ENCODE measurements at places on chromosomes 4 and X.
A peak's percentile ranks its signal among the peaks of the same experiment; 100 is the strongest.

DNA sequence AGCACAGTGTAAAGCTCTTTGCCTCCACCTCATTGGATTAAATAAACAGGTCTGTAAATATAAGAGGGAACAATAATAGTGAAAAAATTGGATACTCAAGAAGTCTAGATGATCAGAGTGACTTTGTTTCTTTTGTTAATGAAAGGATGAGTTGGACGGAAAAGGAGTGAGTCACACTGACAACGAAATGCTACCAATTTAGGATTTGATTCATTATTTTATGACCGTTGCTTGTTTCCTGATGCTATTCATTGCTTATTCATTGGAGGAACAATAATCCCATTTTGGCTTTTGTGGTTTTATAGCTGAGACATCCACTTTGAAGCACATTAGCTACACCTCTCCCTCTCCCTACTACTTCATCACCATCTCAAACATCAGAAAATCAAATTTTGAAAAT, 74.4 kb upstream of the DYNLT3 start:
- no peak for DNase-seq

DNA sequence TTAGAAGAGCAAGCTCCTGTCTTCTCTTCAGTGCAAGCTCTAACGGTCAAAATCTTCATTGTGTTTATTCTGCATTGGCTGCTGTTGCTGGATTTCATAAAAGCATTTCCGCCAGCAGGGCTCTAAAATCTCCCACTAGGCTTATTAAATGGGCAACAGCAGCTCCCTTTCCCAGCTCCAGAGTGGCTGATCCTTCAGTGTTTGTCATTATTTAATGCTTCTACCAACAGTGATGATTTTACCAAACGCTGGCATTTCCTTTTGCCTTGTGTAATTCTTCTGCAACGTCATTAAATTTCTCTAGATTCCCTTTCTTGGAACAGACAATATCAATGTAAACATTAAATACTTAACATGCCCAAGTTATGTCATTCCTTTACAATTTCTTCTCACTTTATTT, 20.1 kb downstream of the SLC7A11 start:
- no peak for DNase-seq

- no peak for DNase-seq
These were observed 2.5 kb downstream of the USP51 start for GRCh38 chrX:55487143-55487542.

GRCh38 chrX:139506333-139506732, 24.2 kb upstream of the F9 start:
- DNase-seq, result no peak

- no peak for DNase-seq
These were observed 40.8 kb downstream of the ARSD start for GRCh38 chrX:2888309-2888708.

- DNase-seq, result no peak
These were observed 3.1 kb downstream of the FRMPD3 start for GRCh38 chrX:107452581-107452980.

DNA sequence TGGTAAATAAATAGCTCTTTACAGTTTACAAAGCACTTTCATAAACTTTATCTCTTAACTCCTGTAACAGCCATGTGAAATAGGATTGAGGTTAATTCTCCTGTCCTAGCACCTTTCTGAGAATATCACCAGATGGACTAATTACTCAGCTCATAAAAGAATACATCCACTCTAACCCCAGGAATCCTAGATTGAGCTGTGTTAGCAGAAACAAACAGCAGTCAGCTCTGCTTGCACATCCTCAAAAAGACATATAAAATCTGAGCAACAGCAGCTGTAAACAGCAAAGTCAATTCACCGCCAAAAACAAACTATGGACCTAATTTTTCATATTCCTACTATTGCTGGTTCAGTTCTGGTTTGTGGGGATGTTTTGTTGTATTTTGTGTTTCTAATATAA, 182.8 kb downstream of the QDPR start:
- no peak for DNase-seq

DNA sequence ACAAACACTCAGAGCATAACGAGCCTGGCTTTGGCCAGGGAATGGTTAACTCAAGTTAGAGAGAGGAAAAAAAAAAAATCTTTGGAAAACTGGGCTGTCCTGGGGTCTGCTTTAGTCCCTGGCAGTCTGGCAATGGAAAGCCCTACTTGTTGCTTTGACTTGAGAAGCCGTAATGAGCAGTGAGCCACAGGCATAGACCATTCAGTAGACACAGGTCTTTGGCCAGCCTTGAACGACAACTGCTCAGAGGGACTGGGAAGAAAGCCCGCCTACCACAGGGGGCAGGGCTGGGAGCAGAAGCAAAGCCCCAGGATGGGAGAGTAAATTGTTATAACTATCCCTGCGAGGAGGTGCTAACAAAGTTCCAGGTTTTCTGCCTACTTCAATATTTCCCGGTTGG, 25.9 kb downstream of the SLC25A43 start:
- DNase-seq, result no peak

DNA sequence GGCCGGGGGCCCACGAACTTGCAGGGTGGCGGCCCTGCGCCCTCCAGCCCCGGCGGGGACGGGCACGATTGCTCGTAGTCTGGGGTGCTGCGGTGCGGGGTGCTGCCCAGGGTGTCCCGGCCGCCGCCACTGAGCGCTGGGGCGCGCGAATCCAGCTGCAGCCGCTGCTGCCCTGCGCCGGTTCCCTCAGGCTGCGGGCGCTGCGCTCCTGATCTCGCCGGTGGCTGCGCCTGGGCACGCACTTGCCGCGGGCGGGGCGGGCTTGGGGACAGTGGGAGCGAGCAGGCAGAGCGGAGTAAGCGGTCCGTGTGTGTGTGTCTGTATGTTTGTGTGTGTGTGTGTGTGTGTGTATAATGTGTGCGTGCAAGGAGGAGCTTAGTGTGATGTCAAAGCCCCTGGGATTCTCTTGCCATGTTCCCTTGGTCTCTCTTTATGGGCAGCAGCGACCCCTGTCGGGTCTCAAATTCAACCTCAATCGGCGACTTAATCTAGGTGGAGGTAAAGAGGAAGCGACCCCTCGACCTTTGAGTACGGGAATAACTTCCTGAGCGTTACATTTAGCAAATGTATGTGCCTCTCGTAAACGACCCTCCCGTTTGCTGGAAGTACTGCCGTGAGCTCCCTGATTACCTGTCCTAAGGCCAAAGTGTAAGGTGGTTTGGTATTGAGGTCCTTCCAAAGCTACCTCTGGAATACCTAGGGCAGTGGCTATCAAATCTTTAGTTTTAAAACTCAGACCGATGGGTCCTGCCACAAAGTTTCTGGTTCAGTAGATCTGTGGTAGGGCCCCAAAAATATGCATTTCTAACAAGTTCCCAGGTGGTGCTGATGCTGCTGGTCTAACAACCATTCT, at the start of gene RNF150:
TSS of gene RNF150 (minus strand) at position 324 of the 853 bp plus-strand sequence.
- DNase-seq, result peak; percentile 95

DNA sequence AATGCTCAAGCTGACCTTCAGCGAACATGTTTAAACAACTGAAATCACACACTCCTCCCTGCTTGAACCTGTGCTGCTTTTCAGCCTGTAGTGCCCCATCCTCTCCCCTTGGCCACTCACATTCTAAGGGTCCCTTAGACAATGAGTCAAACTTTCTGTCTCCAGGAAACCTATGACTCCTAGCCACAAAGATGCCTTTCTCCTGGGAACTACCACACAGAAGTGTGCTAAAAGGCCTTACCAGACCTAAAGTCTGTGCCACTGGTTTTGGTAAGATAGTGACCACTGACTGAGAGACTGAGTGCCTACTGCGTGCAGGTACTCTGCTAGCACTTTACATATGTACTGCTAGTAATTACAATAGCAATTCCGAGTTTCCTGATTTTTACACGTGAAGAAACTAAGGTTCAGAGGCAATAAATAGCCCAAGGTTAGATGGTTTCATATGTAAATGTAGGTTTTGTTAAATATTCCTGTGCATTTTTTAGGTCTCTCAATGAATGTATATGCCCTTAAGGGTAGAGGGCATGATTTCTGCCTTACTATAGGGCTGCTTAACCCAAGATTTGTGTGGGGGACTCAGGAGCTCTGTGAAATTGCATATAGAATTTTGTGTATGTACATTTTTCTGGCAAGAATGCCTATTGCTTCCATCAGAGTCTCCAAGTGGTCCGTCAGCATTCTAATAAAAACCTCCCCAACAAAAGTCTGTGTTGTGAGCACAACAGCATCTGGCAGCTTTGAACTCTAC, 71.1 kb downstream of the NSG1 start:
- DNase-seq, result no peak
